Small intestine (tissue), 16 donors: ENCODE measurements at places on chromosomes 5 and 9. TPM values are rescaled to one million over a fixed set of nuclear protein-coding genes. Genes with fewer than 3 reads are reported as not detected.

The BTNL3 gene
- polyA plus RNA-seq: 162 TPM

The TAF1L gene
- polyA plus RNA-seq: not detected

DNA sequence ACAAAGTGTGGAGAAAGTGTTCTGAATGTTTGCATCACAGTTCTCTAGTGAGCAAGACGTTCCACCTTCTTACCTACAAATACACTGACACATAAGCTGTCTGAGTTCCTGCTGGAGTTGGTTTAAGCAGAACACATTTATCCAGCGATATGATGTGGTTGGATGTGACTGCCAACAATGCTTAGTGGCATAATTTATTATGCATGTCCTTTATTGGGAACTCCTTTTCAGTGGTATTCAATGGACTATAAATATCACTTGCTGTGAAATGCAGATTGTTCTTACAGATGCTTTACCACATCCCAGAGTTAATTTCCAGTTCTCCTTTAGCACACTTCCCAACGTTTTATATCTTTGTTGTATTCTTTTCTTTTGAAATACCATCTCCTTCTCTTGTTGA, 222.2 kb downstream of the LURAP1L start:
- no peak overlapping the region for H3K27ac ChIP-seq
- no peak for DNase-seq
- no peak overlapping the region for H3K4me3 ChIP-seq
- H3K4me1 ChIP-seq: no peaks in the 10 kb centered on the region
- no peaks in the 10 kb centered on the region for H3K27me3 ChIP-seq
- H3K36me3 ChIP-seq: no peaks in the 10 kb centered on the region

DNA sequence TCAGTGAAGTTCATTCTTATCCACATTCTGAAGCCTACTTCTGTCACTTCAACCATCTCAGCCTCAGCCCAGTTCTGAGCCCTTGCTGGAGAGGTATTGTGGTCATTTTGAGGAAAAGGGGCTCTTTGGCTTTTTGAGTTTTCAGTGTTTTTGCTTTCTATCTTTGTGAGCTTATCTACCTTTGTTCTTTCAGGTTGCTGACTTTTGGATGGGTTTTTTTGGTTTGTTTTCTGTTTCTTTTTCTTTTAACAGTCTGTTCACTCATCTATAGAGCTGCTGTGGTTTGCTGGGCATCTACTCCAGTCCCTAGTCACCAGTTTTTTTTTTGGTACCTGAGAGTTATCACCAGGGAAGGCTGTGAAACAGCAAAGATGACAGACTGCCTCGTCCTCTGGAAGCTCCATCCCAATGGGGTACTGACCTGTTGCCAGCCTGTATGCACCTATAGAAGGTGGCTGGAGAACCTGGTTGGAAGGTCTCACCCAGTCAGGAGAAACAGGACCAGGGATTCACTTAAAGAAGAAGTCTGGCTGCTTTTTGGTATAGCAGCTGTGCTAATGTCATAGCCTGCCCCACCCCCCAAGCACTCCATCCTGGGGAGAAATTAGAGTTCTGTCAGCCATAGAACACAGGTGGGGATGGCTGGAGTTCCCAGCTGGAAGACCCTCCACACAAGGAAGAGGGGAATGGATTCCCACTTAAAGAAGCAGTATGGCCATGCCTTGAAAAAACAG, 138.6 kb upstream of the TSLP start:
- no peak overlapping the region for H3K27ac ChIP-seq
- no peaks in the 10 kb centered on the region for H3K27me3 ChIP-seq
- no peak for DNase-seq
- no peaks in the 10 kb centered on the region for H3K36me3 ChIP-seq
